ENCODE measurements at places on chromosomes 7 and 10.

DNA sequence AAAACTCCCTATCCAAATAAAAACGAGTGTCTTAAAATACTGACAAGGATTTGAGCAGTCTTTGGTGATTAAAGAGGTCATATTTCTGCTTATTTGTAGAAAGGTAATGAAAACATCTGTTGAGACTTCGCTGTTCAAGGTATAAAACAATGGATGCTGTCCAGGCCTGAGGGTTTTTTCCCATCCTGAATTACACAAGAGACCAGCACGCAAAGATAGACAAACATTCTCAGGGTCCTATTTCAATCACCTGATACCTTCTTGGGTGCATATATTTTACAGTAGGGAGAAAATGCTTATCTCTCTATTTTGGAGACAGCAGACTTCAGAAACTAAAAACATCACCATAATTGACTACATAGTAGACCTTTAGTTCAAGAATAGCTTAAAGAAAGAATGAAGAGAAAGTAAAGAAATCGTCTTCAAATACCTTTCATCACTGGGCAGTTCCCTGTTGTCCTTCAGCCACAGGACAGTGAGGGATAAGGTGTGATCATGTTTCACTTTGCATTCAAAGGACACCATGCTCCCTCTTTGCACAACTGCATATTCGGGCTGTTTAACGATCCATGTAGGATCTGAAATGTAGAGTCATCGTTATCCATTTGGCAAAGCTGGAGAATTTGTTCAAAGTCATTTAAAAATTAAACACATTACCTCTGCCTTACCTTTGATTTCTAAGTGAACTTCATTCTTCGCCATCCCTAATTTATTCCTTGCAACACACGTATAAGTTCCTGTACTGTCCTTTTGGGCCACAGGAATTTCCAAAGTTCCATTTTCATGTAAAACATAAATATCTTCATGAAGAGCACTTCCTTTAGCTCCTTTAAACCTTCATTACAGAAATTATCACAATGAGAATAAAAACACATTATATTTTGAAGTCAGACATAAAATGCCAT is 63.7 kb upstream of the LAMB4 start:
- no peak for DNase-seq

DNA sequence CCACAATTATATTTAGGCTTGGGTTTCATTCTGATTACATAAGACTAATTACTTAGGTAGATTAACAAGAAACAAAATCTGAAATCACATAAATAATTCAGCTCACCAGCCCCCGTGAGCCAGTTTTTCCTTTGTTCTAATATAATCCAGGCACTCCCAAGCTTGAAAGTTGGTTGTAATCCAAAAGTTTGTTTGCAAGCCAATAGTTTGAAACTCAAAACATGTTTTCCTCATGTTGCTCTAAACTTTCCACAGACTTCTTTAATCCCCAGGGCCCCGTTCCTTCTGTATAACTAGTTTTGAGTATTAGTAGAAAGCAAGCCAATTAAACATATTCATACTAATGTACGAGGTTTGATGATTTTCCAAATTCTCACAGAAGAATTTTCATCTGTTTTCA is 56.1 kb downstream of the SP8 start:
- no peak for DNase-seq

DNA sequence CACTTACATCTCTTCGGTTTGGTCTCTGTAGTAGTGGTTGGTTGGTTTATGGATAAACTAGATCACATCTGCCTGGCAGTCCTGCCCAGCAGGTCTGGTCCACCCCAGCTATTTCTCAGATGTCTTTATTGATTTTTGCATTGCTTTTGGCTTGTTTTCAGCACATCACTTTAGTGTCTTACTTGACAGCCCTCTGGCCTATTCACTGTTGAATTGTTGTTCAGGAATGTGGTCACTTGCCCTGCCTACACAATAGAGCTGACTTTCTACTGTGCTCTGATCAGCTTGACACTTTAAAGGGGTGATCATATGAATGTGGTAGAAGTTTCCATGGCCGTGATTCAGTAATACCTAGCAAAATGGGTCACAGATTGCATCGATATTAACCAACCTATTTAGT is 719.2 kb upstream of the LRRN3 start:
- no peak for DNase-seq

GRCh38 chr7:159031135-159031701 is 113.4 kb downstream of the VIPR2 start:
- no peak for DNase-seq

- DNase-seq, result no peak
Observed at GRCh38 chr10:89741126-89741762, 39.9 kb downstream of the KIF20B start.

- DNase-seq, result no peak
Observed at GRCh38 chr10:31687663-31688482, 240.8 kb downstream of the ARHGAP12 start.

DNA sequence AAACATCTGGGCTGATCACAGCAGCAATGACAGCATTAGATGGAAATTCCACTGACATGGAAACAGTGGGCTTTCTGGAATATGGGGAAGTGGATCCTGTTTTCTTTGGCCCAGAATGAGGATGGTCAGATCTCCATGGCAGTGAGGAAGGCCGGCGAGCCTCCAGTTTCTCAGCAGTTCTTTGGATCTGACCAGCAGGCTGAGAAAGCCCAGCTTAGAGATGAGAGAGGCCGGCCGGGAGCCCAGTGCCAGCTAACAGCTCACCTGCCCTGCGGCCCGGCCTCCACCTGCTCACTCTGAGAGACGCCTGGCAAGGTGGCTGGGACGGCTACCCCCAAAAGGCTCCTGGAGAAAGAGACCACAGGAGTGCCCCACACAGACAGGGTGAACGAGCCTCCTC is 24.2 kb downstream of the GPER1 start:
- no peak for DNase-seq

DNA sequence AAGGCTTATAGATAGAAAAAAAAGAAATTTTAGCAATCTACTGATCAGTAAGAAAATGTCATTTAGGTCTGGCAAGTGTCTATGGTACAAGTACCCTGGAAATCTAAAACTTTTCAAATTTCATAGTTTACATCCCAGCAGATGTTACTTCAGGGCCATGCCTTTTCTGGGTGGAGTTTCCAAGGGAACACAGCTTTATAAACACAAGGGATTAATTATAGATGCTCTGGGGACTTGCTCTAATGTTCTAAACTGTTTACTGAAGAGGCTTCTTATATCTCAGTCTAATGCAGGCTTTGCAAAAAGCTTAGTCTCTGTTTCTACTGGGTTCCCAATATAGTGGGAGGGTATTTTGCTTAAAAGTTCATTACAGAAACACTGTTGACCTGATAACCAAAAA is 3.1 kb downstream of the CD36 start:
- DNase-seq, result no peak

GRCh38 chr10:62560201-62560819 is 186.1 kb downstream of the ZNF365 start:
- DNase-seq, result no peak
